Activated T-cell treated with anti-CD3 and anti-CD28 coated beads for 1 hour (primary cell): ENCODE measurements at places on chromosomes 12 and 14.

GRCh38 chr14:98184457-98184856, 1087.5 kb downstream of the BCL11B start:
- DNase-seq = no peak

- DNase-seq = no peak
These were observed 38.2 kb upstream of the SNX6 start for GRCh38 chr14:34668111-34668510.

DNA sequence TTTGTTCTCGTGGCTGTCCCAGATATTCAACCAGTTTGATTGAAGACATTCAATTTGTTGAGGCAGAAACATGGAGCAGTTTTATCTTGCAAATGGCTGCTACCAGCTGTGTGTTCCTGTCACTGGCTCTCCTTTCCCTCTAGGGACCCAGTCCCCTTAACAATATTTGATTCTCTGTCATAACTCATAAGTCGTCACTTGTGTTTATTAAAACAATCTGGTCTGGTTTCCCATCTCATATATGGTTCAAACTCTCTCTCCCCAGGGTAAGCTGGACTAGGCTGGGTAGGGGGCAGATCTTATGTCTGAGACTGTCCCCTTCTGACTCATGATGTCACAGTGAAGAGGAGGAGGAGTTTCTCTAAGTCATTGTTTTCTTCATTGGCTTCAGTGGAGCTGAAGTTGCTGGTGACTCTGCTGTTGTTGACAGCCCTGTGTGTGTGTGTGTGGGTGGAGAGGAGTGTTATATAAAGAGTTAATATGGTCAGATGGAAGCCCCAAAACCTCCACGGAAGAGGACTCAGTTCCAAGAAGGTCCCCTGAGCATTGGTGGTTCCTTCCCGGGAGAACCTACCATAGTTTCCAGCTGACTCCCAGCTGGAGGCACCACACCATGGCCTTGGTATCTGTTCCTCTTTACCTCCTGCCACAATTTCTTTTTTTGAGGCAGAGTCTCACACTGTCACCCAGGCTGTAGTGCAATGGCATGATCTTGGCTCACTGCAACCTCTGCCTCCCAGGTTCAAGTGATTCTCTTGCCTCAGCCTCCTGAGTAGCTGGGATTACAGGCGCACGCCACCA, 16.1 kb upstream of the GNG2 start:
- DNase-seq = no peak

- DNase-seq = no peak
These were observed 14.4 kb downstream of the IRF2BPL start for GRCh38 chr14:77014004-77014604.
